Colonic mucosa (tissue), 4 donors: ENCODE measurements at places on chromosomes 16 and 17. TPM values are rescaled to one million over a fixed set of nuclear protein-coding genes. Genes with fewer than 3 reads are reported as not detected.

Gene NETO2
- total RNA-seq = 19.0 TPM

Gene NHLRC4
- 0.35 TPM for total RNA-seq

DNA sequence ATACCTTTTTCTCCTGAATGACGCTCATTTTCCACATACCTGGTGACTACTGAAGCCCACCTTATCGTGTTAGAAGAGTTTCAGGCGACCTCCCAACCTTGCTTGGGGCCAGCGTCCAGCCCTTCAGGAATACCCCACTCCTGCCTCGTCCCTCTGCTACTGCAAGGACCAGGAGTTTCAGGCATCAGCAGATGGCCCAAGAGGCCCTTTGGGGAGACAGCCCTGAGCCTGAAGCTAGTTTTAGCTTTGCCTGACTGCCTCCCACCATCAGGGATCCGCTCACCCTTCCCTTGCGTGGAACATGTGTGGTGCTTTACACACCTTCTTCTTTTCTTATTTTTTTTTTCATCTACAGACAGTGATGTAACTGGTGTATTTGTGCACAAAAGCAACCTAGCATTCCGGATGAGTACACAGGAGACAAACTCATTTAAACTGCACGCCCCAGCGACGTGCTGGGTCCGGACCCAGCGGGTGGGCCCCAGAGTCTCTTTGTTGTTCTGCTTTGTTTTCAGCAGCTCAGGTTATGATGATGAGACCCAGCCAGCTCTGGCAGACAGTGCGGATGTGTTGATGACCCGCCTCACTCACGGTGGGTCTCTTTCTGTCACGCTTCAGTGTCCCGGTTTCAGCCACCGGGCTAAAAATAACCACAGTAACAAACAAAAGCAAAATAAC, 242.4 kb downstream of the C16orf95 start:
- H3K36me3 ChIP-seq = no peaks in the 10 kb centered on the region
- no peak overlapping the region for H3K27ac ChIP-seq
- H3K27me3 ChIP-seq = no peaks in the 10 kb centered on the region
- no peaks in the 10 kb centered on the region for H3K4me1 ChIP-seq
- DNase-seq = no peak
- no peak overlapping the region for H3K4me3 ChIP-seq

Gene TBC1D26
- total RNA-seq = not detected

DNA sequence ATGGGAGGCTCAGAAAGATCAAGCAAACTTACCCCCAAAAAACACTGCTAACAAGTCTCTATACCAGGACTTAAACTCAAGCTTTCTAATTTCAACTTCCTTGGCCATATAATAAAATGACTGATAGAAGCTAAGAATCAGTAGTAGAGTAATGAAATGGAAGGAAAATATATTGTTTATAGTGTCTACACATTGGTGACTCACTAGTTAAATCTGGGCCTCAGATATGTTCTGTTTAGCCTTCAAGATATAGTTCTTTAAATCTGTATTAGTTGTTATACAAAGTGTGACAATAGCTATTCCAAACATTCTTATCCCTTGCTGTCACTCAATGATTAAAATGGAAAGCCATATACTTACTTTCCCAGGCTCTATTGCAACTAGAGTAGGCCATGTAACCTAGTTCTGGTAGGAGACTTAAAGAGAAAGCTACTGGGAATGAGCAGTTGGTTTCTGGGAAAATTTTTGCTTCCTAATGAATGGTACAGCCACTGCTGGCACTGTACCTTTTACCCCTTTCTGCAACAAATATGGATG, 18.3 kb downstream of the SSH2 start:
- no peaks in the 10 kb centered on the region for H3K27me3 ChIP-seq
- no peak for DNase-seq
- H3K4me1 ChIP-seq = no peaks in the 10 kb centered on the region
- H3K36me3 ChIP-seq = no peaks in the 10 kb centered on the region

GRCh38 chr17:27635275-27635823, 4.4 kb downstream of the LGALS9 start:
- peak overlapping the region; percentile 90 for H3K27ac ChIP-seq
- peak; percentile 69 for DNase-seq
- no peak overlapping the region for H3K4me3 ChIP-seq

GRCh38 chr16:15691046-15691445, 41.0 kb downstream of the NDE1 start:
- no peaks in the 10 kb centered on the region for H3K4me1 ChIP-seq
- H3K36me3 ChIP-seq = peaks cover 21% of the 10 kb centered on the region
- DNase-seq = no peak
- no peak overlapping the region for H3K4me3 ChIP-seq
- no peak overlapping the region for H3K27ac ChIP-seq

DNA sequence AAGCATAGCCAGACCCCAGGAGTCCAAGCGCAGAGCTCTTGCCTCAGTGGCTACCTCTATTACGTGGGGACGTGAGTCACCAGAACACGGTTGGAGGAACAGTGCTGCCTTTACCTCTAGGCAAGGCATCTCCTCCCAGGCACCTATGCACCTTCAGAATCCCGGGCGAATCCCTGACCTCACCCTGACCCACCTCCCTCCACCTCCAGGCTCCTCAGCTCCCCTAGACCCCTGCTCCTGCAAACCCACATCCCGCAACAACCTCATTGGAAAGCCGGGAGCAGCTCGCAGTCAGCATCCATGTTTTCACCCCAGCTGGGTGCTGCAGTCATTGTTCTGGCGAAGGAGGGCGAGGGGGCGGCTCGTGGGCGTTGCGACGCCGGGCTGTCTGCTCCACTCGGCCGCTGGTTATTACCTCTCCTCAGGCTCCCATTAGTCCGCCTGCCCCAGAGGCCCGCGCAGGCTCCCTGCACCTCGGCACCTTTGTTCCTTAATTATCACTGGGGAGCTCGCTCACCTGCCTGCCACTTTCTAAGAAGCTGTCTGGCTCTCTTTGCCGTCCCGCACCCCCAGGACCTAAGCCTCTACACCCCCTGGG, 24.6 kb upstream of the DLX4 start:
- DNase-seq = no peak
- H3K27ac ChIP-seq = no peak overlapping the region
- no peaks in the 10 kb centered on the region for H3K36me3 ChIP-seq

GRCh38 chr17:80455336-80455710, 21.1 kb downstream of the NPTX1 start:
- DNase-seq = no peak
- H3K36me3 ChIP-seq = no peaks in the 10 kb centered on the region
- H3K27me3 ChIP-seq = no peaks in the 10 kb centered on the region
- peak overlapping the region; percentile 56 for H3K4me3 ChIP-seq
- peak overlapping the region; percentile 98 for H3K27ac ChIP-seq
- H3K4me1 ChIP-seq = peaks cover 3% of the 10 kb centered on the region

DNA sequence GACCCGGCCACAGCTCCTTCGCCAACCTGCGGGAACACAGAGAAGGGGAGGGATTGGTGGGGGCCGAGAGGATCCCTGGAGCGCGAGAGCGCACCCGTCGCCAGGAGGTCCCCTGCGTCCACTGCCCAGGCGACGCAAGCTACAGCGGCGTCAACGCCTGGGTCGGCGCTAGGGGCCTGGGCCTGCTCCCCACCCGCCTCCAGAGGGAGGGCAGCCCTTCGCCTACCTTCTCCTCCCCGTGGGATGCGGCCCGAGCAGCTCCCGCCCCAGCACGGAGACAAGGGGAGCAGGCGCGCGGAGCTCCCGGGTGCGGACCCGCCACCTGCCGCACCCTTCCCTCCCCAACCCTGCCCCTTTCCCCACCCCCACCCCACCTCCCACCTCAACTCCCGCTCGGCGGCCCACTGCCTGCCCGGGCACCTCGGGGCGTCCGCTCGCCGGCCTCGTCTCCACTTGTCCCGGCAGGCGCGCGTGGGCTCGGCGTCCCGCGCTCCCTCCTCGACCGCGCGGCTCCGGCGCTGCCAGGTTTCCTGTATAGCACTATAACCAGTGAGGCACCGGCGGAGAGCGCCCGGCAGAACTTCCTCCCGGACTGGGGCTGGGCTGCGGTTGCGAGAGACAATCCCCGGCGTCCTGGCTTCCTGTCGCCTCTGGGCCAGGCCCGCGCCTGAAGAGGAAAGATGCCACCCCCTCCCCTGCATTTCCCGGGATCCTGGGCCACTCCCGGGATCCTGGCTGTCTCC, 119.1 kb upstream of the SMURF2 start:
- peak overlapping the region; percentile 83 for H3K27ac ChIP-seq
- peaks cover 8% of the 10 kb centered on the region for H3K4me1 ChIP-seq
- H3K27me3 ChIP-seq = no peaks in the 10 kb centered on the region
- H3K36me3 ChIP-seq = no peaks in the 10 kb centered on the region
- peak overlapping the region; percentile 56 for H3K4me3 ChIP-seq

Gene NOG
- 0.16 TPM for total RNA-seq
